Posterior vena cava (tissue), 2 donors: ENCODE measurements at places on chromosomes 16 and 17. TPM values are rescaled to one million over a fixed set of nuclear protein-coding genes. Genes with fewer than 3 reads are reported as not detected.

BCO1 gene
- total RNA-seq, result not detected

GRCh38 chr17:82396601-82397435 is 21.3 kb upstream of the HEXD start:
- peak; percentile 81 for DNase-seq

BICDL2 gene
- total RNA-seq, result not detected

DNAH2 gene
- 1.3 TPM for total RNA-seq

SYT17 gene
- 1.2 TPM for total RNA-seq

GRCh38 chr17:27945333-27945616 is 52.1 kb upstream of the LYRM9 start:
- DNase-seq, result no peak

- no peak for DNase-seq
Measured at GRCh38 chr16:19595043-19595767, 39.7 kb downstream of the VPS35L start.

TBX2 gene
- 16.5 TPM for total RNA-seq

SEC14L5 gene
- total RNA-seq, result 0.86 TPM

DNA sequence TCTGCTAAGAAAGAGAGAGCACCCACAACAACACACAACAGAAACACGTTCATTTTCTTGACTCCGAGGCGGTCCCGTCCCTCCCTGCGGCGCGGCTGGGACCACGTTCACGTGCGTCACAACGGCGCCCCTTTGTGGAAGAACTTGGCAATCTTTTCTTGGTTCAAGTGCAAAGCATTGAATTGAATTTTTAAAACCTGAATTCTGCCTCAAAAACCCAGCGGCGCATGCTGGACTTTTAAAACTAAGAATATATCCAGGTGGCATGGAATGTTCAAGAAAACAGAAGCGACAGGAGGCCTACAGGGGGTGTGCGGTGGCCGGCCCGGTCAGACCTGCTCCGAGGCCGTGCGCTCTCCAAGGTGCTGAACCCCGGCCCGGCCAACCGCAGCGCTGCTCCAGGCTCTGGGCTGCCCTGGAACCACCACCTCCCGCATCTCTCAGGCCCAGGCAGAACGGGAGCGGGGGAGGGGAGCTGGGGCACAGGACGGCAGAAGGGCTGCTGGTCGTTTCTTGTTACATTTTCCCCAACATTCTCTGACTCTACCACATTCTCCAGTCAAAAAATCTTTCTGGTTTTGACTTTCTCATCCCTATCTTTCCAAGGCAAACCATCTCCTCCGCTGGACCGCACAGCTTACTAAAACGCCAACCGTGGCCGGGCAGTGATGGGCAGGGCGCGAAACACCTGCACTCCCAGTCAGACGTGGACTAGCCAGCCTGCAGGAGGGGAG is 3.4 kb upstream of the HEXD start:
- peak; percentile 93 for DNase-seq

- no peak for DNase-seq
Measured at GRCh38 chr16:73161977-73162376, 114.0 kb upstream of the ZFHX3 start.

- peak; percentile 72 for DNase-seq
Measured at GRCh38 chr17:77869041-77869599, 89.4 kb upstream of the TNRC6C start.

C17orf67 gene
- total RNA-seq, result 2.7 TPM

DNA sequence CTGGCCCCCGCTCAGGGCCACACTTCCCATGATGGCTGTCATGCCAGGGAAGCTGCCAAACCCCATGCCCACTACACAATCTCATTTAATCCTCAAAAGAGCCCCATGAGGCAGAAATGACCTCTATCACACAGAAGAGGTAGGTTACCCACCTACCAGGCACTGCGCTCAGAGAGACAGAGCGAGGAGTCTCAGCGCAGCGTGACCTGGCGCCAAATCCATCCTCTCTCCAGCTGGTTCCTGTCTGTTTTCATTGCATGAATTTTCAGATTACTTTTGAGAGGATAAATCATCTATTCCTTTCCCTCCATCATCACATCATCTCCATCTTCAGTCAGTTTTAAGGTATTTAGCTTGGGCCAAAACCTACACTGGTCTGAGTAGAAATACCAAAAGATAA is 101.5 kb upstream of the DNAH17 start:
- DNase-seq, result no peak

GRCh38 chr16:3599922-3600321 is 11.5 kb downstream of the SLX4 start:
- DNase-seq, result no peak
